ENCODE measurements at places on chromosomes 2 and 18.

GRCh38 chr2:64987956-64988419 lies 1.2 kb upstream of the SLC1A4 start:
- DNase-seq: no peak

DNA sequence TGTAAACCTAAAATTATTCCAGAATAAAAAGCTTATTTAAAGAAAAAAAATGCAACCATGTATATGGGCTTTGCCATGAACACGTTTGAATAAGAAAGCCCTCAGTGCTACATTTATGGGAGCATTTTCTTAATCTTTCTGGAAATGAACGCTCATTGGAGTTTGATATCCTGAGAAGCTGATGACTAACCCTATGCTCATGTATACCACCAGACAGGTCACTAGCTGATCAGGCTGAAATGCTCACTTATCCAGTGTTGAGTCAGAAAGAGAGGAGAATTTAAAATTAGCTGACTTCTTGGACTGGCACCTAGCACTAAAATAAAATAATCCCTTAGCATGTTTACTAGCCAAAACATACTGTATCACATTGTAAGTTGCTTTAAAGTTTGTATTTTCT lies 254.9 kb upstream of the SIX3 start:
- DNase-seq: no peak

- DNase-seq: peak; percentile 50
Measured at GRCh38 chr2:143034292-143035074, 94.7 kb upstream of the ARHGAP15 start.

DNA sequence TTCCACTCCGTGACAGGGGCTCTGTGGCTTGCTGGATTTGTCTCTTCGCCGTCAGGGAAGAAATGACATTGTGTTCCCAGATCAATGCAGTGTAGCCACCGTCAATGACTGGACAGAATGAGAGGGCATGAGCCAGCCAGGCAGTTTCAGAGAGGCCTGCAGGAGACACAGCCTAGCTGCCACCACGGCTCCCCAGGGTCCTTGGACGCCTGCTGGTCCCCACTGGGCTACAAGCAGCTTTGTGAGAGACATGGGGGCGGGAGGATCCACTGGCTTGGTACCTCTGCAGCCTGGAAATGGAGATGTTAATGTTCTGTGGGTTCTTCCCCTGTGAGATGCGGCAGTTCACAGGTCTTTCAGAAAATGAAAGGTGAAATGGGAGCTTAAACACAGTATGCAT lies 12.1 kb upstream of the AMER3 start:
- DNase-seq: no peak

- no peak for DNase-seq
Measured at GRCh38 chr2:58876126-58876525, 635.0 kb upstream of the FANCL start.
